GM23248 (cell line): ENCODE measurements at places on chromosomes 5 and 9. TPM values are rescaled to one million over a fixed set of nuclear protein-coding genes. Genes with fewer than 3 reads are reported as not detected.
A peak's percentile ranks its signal among the peaks of the same experiment; 100 is the strongest.

GRCh38 chr9:8660383-8660782 is 860.8 kb upstream of the DMAC1 start:
- DNase-seq, result no peak

DNA sequence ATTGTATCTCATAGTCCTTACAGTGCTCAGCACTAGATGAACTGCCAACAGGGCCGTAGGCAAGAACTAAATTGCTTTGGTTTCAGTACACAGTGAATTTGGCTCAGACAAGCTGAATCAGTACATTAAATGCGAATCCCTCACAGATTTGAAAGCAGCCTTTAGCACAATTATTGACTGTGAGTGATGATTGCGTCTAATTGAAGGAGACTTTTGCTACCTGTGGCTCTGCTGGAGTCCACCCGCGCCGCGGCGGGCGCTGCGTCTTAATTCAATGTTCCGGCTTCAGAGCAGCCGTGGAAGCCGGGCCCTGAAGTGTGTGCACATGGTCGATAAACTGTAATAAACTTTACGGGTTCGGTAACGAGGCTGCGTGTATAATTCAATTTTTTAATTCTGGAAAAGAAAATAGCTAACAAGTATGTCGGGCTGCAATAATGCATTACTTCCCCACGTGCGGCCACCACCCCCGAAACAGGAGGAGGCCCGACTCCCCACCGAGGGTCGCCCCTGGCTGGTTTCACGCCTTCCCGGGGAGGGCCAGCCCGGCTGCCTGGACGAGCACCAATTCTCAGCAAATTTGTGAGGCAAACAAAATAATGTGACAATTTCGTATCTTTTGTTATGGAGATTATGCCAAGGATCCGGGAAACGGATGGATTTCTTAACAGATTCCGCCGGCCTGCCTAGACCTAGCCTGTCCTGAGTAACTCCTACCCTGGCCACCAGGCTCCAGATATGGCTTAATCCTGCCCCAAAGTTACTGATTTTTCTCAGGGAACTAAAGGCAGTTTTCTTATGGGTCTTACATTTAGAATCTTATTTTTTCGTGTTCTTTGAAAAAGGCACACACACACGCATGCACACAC is 269.4 kb upstream of the IRX1 start:
- peak; percentile 43 for DNase-seq

Gene ARL14EPL
- polyA plus RNA-seq, result not detected in 2 replicates

DNA sequence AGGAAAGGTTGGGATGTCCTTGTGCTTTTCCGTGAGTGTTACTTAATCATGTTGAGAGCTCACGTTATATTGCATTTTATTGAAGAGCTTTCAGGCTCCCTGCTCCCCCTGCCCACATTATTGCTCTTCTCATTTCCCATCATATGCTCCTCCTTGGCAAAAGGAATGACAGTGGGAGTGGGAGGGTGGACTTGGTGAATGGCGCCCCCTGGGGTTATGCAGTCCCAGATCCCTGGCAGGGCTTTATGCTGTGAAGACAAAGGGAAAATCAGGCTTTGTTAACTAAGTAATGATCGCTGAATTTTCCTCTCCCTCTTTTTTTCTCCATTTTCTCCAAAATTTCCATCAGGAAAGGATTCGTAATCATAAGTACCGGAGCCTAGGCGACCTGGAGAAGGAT is 166.6 kb downstream of the SMARCA2 start:
- peak; percentile 50 for DNase-seq

Gene IFNK
- not detected in 2 replicates for polyA plus RNA-seq

Gene TGFBR1
- 41.0 and 46.3 TPM in 2 replicates for polyA plus RNA-seq

DNA sequence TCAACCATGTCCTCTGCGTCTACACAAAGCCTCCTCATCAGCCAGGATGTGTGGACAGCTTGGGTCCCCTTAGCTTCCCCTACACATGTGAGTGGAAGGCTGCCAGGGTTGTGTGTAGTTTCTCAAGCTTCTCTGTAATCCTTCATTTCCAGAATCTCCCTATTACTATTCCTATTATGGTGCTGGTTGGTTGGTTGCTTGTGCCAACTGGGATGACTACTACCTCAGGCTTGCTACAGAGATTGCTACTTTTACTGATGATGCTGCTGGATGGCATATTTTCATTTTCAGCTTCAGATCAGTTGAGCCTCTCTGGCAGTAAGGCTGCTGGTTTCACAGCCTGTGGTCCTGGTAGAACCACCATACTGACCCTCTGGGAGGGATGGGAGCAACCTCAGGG is 39.9 kb downstream of the ATG10 start:
- DNase-seq, result peak; percentile 63

DNA sequence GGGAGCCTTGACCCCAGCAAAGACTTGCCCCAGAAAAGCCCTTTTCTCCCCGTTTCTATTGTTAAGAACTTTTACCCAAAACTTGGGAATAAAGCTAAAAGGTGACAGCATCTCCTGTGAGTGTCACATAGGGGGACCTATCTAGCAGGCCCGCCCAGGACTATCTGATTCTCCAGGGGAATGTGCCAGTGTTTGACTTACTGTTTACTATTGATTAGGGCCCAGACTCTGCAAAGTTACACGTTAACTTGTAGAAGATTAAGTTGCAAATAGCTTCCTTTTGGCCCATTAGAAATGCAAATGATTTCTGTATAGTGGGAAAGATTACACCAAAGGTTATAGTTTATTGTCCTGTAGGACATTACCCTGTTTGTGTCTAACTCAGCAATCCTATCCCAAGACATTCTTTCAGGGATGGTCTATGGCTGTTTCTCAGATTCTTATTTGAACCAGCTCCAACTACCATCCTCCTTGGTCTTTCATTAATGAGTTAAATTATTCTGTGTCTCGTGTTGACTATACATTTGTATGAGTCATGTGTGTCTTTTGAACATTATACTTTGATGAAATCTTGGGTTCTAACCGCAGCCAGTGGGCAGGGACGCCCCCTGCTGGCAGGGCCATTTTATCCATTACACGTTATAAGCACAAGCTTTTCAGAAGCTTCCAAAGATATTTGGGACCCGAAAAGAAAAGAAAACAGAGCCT is 60.7 kb downstream of the HRH2 start:
- peak; percentile 31 for DNase-seq

DNA sequence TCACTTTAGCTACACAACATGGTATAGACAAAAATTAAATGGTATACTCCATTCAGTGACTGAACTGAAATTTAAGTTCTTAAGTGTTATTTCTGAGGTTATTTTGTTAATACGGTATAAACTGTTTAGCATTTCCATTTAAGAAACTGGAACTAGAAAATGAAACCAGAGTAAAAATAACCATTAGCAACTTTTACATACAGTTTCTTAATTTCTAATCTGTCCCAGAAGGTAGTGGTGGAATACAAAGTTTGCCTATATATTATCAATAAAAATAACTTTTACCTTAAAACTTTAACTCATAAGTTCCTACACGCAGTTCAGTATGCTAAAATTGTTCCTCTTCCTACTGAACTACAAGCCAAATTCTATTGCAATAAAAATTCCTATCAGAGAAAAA is 10.3 kb downstream of the GOLPH3 start:
- no peak for DNase-seq

Gene PTGS1
- 43.8 and 44.9 TPM in 2 replicates for polyA plus RNA-seq

GRCh38 chr9:88737876-88738275 is 202.9 kb downstream of the NXNL2 start:
- no peak for DNase-seq

Gene ADGRV1
- not detected in 2 replicates for polyA plus RNA-seq

Gene LCN10
- not detected in 2 replicates for polyA plus RNA-seq

GRCh38 chr9:133694686-133695085 is 43.5 kb downstream of the SARDH start:
- DNase-seq, result no peak

Gene IFNA10
- not detected in 2 replicates for polyA plus RNA-seq

Gene SPATA31A3
- not detected in 2 replicates for polyA plus RNA-seq

DNA sequence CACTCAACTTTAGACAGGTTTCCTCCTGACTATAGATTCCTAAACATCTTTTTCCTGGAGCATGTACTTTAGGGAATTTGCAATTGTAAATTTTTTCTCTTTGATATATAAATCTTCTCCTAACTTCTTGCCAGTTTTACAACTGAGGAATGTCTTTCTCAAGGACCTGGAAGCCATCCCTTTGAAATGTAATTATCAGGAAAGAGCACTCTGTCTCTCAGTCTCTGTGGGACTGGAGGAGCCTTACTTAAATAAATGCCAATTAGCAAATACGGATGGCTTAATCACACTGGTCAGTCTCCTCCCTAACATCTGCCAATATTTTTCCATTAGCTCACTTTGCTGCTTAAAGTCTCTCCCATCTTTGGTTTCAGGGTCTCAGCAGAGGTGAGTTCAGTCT is 344.3 kb upstream of the ARRDC3 start:
- DNase-seq, result no peak

GRCh38 chr5:141623611-141624010 is 4.8 kb upstream of the DIAPH1 start:
- DNase-seq, result no peak

DNA sequence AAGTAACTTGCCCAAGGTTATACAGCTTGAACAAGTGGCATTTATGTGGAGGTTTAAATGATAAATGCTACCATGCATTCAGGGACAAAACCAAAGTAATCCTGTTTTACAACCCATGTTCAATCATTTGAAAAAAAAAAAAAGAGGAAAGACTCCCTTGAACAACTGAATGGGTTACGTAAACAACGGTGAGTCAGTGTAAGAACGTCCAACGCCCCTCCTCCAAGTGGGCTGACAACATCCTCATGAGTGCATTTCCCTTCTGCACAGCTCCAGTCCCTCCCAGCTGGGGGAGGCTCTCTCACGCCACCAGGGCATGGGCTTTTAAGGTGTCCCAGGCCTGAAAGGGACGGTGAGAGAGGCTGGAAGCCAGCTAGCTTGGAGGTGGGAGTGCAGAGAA is 90.0 kb downstream of the PRRT1B start:
- peak; percentile 98 for DNase-seq

Gene DHFR
- 10.0 and 11.6 TPM in 2 replicates for polyA plus RNA-seq

GRCh38 chr5:91079037-91079436 is 304.1 kb downstream of the ARRDC3 start:
- DNase-seq, result no peak

DNA sequence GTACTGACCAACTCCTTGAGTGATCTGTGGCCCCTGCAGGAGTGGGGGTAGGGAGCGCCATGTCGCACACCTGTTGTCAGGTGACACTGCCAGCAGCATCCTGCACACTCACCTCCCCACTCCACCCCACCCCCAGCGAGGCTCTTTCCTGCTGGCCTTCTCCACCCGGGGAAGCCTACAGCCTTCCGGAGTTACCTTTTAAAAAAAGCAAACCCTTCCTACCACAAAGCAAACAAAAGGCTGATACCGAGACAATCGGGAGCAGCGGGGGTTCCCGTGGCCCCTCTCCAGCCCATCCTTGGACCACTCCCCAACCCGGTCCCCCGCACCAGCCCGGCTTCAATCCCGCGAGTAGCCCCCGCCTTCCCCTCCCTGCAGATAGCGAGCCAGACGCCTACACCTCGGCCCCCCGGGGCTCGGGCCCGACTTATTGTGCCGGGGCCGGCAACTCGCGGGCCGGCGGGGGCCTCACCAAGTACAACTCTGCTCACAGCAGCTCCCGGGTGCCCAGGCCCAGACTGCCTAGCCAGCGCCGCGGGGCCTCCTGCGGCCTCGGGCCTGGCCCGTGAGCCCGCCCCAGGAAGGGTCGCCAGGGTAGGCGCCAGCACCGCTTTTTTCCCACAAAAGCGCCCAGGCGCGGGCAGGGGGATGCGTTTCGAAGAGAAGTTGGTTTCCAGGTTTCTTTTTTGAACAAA is 724 bp downstream of the MACROH2A1 start:
- DNase-seq, result peak; percentile 74

GRCh38 chr9:95587021-95587964 is 70.5 kb upstream of the PTCH1 start:
- DNase-seq, result no peak

- DNase-seq, result peak; percentile 20
Measured at GRCh38 chr5:135391869-135392255, 7.2 kb downstream of the MACROH2A1 start.

DNA sequence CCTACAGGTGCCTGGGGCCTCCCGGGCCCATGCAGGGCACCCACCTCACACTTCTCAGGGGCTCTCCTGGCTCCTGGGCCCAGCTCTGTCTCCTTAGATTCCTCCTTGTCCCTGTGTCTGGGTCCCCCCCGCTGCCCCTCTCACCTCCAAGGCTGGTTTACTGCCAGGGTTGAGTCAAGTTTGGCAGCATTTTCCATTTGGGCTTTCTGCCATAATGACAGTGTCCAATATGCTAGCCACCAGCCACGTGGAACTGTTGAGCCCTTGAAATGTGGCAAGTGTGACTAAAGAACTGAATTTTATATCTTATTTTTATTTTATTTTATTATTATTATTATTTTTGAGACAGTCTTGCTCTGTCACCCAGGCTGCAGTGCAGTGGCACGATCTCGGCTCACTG is 1.9 kb downstream of the TTC16 start:
- DNase-seq, result no peak

GRCh38 chr9:5402217-5402616 is 35.5 kb downstream of the PLGRKT start:
- DNase-seq, result no peak

Gene MELK
- 24.5 and 24.7 TPM in 2 replicates for polyA plus RNA-seq
